ENCODE measurements at places on chromosomes 7 and 10.

- no peak for DNase-seq
Measured at GRCh38 chr10:118963341-118963740, 66.2 kb upstream of the NANOS1 start.

GRCh38 chr7:92655346-92655884, 65.2 kb upstream of the FAM133B start:
- DNase-seq = no peak

DNA sequence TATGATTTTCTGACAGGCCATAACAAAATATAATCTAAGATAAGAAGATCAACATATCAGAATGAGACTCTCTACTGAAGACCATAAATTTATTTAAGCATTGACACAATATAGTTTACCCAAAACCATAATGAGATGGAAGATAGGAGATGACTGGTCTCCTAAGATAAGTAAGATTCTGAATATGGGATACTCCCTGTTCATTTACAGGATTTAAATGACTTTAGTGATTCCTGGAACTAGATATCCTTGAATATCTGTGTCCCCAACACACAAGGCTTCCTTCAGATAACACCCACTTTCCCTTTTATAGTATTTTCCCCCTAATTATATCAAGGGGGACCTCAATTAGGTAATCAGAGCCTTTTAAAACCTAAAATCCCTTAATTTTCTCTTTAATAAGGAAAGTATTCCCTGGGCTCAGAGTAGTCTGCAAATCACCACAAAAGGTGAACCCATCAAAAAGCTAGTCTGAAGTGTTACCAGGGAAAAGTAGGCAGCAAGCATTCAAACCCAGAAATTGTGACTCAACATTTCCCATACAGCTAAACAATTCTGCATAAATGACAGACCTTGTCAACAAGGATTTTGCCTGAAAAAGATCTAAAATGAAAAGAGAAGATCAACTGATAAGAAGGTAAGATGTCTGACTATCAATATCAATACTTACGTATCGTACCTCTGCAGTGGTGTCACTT, 99.9 kb downstream of the CNOT4 start:
- DNase-seq = no peak

GRCh38 chr10:101617102-101617823, 29.1 kb downstream of the DPCD start:
- no peak for DNase-seq

GRCh38 chr7:142298627-142299026, 40.8 kb upstream of the PRSS58 start:
- no peak for DNase-seq

GRCh38 chr10:130696870-130697269, 560.7 kb downstream of the GLRX3 start:
- DNase-seq = no peak

- DNase-seq = no peak
Measured at GRCh38 chr7:91194841-91195240, 69.4 kb upstream of the FZD1 start.

GRCh38 chr10:102420181-102420713, 389 bp upstream of the FBXL15 start:
- DNase-seq = no peak

- no peak for DNase-seq
Measured at GRCh38 chr10:53899463-53900160, 901.4 kb downstream of the PCDH15 start.

GRCh38 chr7:98352621-98353020, 48.3 kb downstream of the BAIAP2L1 start:
- DNase-seq = no peak

DNA sequence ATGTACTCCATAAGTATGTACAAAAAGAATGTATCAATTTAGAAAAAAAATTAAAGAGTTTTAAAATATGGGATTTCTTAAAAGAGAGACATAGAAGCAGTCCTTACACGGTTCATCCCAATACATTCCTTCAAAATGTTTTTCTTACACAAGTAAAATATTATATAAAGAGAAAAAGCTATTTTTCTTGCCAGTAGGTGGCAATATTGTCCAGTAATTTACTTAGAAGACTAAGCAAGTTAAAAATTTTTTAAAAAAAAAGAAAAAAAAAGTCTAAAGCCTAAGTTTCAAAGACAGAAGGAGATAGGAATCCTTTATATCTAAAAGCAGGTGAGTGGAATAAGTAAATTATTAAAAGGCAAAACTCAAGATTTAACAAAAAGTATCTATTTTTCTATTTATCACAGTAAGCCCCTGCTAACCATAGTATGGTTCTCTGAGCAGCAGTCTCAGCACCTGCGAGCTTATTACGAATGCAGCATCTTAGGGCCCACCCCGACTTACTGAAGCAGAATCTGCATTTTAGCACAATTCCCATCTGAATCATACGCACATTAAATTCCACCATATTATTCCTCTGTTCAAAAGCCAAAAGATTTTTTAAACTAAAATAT, 240.6 kb downstream of the DGKI start:
- DNase-seq = peak; percentile 12

- DNase-seq = no peak
Measured at GRCh38 chr10:11057018-11057417, 39.3 kb downstream of the CELF2 start.

GRCh38 chr7:70321016-70321590, 722.8 kb downstream of the AUTS2 start:
- DNase-seq = no peak

DNA sequence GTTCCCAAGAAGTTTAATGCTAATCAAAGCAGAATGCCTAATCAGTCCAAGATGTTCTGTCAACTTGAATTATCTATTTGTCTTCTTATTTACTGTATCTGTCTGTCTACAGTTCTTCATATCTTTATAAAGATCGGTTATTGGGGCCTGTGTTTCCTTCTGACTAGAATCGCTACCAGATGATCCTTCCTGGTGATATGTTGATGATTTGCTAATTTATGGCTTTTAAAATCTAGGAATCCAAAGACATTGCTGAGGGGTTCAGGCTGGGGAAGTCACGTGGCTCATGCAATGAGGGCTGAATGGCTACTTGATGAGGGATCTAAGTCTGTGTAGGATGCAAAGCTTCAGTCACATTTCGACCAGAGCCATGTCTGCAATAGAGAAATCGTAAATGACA, 536.3 kb downstream of the KCNMA1 start:
- DNase-seq = no peak
